ENCODE measurements at places on chromosomes 4 and X.

- DNase-seq: no peak
Measured at GRCh38 chr4:76969495-76969894, 19.9 kb downstream of the SEPTIN11 start.

DNA sequence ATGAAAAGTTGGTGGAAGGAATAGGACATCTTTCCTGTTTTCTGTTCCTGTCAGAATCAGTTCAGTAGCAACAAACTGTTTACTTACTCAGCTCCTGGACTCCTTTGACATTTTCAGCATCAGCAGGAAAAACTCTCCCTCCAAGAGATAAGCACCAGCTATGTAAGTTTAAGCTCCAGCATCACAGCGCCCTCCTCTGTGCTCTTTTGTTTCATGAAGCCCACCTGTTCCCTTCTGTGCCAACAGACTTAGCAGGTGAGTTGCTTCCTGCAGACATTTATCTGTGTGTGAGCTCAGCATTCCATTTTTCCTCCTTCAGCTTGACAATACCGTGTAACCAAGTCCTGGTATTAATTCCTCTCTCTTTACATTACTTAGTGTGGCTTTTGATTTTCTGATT lies 644.1 kb upstream of the AGA start:
- DNase-seq: no peak

DNA sequence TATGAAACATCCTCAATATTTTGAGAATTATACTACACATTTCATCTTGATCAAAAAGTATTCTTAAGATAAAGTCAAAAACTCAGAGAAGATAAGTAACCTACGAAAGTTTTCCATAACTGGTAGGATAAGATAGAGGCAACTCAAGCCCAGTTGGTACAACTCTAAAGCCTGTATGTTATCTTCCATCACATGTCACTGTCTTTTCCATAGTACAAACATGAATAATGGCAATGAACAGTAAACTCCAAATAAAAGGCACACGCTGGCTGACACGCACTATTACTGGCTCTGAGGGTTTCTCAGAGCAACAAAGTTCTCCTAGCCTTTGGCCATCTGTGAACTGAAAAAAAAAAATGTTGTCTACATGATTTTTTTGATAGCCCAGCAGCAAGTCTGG lies 27.2 kb downstream of the LIN54 start:
- no peak for DNase-seq

DNA sequence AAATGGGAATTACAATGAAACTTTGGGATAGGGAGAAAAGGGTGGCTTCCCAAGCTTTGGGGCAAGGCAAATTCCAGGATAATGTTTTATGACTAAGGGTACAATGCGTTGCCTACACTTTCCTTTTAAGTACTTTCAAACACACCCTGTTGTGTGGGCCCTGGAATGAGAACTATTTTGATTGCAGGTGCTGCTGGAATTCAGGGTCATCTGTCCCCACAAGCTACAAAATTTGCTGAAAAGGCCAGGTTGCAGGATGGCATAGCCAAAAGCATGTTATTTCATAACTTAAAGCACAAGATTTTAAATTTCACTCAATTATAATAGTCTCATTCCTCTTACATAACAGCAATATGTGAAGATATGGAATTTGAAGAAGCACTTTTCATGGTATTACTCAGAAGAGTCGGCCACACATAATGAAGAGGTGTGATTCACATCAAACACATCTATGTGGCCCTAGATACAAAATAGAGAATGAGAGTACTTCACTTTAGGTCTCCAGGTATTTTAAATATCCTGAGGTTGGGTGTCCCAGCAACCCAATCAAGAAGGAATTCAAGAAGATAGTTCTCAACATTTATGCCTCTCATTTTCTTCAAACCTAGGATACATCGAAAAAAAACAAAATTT lies 89.3 kb downstream of the APBB2 start:
- no peak for DNase-seq

- DNase-seq: no peak
Measured at GRCh38 chr4:37381040-37381668, 136.6 kb downstream of the NWD2 start.

Data from aorta (tissue), 5 donors.